ENCODE measurements at places on chromosomes 4 and X.

- DNase-seq: no peak
Observed at GRCh38 chrX:111090458-111090857, 5.5 kb upstream of the PAK3 start.

DNA sequence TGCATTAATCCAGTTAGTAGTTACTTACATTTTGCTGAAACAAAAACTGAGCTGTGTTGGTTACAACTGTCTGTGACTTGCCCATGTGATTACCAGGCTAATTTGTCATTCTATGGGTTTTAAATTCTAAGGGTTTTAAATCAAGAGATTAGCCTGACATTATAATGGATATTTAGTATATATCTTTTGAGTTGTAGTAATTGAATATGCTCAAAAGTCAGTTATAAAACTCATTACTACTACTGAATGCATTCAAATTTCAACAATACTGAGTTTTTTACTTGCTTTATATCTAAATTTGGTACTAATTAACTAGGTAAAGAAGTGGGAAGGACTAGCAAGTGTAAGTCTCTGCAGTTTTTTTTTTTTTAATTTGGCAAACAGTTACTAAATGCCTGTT lies 14.7 kb downstream of the LARP7 start:
- no peak for DNase-seq

GRCh38 chrX:50115973-50116372 lies 84.8 kb downstream of the AKAP4 start:
- no peak for DNase-seq

DNA sequence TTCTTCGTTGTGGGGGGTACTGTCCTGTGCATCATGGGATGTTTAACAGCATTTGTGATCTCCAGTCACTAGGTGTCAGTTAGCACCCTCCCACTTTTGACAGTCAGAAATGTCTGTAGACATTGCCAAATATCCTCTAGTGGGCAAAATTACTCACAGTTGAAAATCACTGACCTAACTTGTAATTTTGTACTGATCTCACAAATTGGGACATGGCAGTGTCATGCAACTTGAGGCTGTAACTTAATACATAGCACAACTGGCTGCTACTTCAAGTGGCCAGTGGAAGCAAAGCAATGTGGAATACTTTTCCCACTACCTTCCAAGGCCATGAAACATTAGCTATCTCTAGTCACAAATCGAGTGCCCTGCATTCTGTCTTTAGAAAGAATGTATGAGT lies 23.2 kb upstream of the TSPAN7 start:
- DNase-seq: no peak

DNA sequence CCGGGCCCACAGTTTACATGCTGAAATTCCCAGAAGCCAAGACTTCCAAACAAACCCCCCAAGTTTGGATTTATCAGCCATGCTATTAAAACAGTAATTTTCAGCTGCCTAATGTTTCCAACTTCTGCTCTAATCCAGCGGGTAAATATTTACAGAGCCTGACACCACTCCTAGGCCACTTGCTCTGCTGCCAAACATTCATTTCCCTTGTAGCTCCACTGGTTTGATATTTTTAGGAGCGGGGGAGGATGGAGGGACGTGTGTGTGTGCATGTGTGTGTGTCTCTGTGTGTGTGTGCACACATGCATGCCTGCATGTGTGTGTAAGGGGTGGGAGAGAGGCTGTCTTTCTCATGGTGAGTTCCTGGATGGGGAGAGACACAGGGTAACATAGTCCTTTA lies 115.7 kb upstream of the PJA1 start:
- DNase-seq: no peak

DNA sequence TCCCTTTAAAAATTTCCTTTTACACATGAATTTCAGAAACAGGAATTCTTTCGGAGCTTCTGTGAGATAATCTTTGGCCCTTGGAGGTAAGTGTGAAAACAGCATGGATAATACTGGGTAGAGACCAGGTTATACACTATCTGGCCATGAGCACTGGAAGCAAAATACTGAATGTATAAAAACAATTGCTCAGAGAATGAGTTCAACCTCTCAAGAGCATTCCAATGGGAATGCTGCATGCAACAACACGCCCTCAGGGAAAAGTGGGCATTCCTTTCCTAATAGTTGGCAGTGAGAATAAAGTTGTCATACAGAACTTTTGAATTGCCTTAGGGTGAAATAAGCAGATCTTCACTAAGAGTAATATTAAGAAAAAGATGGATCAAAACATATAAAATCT lies 574.8 kb upstream of the DIPK2B start:
- DNase-seq: no peak

- DNase-seq: no peak
Observed at GRCh38 chr4:732911-733630, 27.4 kb downstream of the PCGF3 start.

DNA sequence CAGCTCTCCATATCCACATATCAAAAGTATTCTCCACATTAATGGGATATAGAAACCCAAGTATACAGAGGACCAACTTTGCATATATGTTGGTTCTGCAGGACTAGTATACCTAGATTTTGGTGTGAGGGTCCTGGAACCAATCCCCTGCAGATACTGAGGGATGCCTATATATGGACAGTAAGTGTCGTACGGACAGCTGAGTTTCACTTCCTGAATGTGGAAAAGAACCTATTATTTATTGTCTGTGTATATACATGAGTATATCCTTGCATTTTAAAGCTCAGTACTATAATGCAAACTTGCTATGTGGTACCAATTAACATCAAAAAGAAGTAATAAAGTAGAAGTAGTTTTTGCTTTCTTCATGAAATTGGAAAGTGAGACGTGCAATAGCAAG lies 101.9 kb downstream of the FBXW7 start:
- no peak for DNase-seq

GRCh38 chr4:13240066-13240465 lies 244.1 kb downstream of the RAB28 start:
- no peak for DNase-seq

DNA sequence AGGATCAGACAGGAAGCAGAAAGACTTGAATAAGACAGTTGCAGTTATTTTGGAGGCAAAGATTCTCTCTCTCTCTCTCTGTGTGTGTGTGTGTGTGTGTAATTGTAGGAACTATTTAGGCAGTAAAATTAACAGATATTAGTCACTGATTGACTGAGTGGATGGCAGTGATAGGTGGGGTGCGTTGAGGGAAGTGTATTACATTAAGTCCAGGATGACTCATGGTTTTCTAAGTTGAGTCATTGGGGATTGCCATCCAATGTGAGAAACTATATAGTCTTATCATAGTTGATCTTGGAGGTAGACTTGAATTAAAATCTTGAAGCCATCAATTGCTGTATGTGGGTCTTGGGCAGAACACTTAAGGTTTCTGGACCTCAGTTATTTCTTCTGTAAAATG lies 75.4 kb downstream of the AR start:
- no peak for DNase-seq

DNA sequence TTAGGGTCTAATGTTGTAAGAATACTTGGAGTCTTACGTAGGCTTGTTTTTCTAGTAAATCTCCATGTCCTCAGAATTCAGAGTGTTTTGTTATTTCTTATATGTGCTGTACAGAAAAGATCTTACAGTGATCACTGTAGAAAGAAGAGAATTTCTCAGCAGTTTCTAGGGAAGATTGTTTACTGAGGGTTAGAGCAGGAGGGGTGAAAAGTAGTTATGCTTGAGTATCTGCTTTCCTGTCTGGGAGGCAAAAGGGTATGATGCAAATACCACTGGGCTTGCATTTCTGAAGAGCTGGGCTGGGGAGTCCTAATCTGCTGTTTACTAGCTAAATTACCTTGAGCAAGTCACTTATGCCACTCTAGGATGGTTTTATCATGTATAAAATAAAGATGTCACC lies 78.2 kb downstream of the BEND4 start:
- DNase-seq: no peak

GRCh38 chr4:37138019-37138653 lies 106.4 kb upstream of the NWD2 start:
- no peak for DNase-seq

GRCh38 chrX:151852294-151852693 lies 60.4 kb upstream of the MAGEA4 start:
- DNase-seq: no peak

DNA sequence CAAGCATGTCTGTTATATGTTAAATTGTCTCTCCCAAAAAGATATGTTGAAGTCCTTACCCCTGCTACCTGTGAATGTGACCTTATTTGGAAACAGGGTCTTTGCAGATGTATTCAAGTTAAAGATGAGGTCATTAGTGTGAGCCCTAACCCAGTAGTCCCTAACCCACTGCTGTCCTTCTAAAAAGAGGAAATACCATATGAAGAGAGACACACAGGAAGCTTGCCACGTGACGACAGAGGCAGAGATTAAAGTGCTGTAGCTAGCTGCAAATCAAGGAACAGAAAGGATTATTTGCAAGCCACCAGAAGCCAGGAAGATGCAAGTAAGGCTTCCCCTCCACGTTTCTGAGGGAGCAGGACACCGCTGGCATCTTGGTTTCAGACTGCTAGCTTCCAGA lies 150.1 kb downstream of the HNRNPD start:
- DNase-seq: peak; percentile 39

DNA sequence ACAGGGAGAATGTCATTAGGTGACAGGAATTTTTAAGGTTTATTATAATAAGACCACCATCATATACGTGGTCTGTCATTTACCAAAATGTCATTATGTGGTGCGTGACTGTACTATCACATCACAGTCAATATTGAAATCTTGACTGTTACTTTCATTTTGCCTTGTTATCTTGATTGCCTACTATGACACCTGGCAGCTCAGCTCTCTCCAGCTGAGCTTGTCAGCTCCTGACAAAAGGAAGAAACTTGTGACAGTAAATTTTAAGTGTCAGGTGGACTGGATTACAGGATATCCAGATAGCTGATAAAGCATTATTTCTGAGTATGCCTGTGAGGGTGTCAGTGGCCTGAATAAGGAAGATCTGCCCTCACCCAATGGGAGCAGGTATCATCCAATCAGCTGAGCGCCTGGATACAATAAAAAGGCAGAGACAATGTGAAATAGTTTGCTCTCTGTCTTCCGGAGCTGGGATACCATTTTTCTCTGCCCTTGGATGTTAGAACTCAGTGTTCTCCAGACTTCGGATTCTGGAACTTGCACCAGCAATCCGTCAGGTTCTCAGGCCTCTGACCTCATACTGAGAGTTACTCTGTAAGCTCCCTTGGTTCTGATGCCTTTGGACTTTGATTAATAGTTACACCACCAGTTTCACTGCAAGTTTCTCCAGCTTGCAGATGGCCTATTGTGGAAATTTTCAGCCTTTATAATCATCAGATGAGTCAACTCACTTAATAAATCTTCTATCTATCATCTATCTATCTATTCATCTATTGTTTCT lies 1454.7 kb upstream of the IGFBP7 start:
- DNase-seq: no peak

DNA sequence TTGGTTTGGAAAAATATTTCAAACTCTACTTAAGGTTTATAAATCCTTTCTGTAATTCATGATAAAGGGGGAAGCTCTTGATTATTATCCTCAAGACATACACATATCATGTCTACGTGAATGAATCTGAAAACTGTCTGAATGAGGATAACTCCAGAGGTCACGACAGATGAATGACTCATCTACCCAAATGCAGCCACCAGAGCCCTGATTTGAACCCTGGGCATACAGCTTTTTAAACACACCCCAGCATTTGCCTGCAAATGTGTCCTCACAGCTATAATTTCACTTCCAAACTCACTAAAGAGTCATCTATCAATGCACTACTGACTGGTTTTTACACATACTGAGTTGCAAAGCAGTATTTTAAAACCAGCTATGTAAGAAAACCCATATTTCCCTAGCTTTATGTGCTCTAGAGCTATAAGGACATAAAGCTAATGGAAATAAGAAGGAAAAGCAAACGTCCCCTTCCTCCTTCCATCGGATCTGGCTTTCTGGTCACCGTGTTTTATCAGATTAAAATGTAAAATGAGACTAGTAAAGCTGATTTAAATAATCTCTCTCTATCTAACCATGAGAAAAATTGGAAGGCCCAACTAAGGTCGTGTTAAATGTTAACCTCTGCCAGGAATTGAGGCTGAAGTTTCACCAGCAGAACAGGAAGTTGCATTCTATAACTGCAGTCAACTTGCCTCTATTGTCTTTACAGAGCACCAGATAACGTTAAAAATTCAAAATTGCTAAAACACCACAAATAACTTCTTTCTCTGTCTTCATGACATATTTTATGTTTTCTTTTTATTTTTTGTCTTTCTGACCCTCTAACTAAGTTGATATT lies 63.1 kb upstream of the SPP1 start:
- DNase-seq: no peak

GRCh38 chrX:45261005-45261404 lies 60.3 kb upstream of the DIPK2B start:
- no peak for DNase-seq

DNA sequence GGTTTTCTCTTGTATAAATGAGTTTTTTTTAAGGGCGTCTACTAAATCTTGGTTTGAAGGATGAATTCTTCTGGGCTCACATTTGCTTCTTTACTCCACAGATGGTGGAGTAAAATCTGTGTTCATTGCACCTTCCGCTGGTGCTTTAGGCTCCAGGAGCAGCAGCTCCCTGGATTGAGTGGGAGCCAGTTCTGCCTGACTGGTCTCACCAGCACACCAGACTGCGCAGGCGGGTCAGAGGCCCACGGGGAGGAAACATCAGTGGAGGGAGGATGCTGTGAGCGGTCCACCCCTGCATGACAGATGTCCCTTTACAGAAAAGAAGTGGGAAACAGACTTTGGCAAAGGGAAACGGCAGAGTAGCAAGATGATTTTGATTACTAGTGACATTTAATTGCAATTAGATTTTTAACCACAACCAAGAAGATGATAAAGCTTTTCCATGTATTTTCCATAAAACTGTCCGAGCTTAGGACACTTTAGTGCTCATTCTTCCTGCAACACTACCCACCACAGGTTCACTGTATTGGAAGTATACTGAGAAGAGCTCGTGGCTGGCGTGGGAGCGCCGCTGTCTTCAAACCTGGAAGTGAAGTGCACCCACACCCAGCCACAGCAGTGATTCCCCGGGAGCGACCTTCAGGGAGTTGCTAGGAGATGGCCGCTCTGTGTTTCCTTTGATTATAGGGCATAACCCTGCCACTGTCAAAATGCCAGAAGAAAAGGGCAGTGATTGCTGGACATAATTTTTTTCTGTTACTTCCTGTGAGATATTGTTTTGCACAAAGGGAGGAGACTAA lies 95.2 kb downstream of the SORBS2 start:
- DNase-seq: no peak

- DNase-seq: no peak
Observed at GRCh38 chr4:120517966-120518365, 404.6 kb downstream of the PRDM5 start.

- DNase-seq: no peak
Observed at GRCh38 chr4:139299536-139299935, 1.8 kb upstream of the NAA15 start.

GRCh38 chrX:7272346-7272745 lies 124.4 kb upstream of the PUDP start:
- no peak for DNase-seq

GRCh38 chr4:166662266-166662843 lies 571.9 kb downstream of the SPOCK3 start:
- no peak for DNase-seq

GRCh38 chr4:35926788-35927187 lies 317.5 kb downstream of the ARAP2 start:
- no peak for DNase-seq

- no peak for DNase-seq
Observed at GRCh38 chr4:40952217-40952616, 202.5 kb downstream of the NSUN7 start.

Data from T-cell (primary cell).